ENCODE measurements at places on chromosomes 7 and 10.

- no peak for DNase-seq
Observed at GRCh38 chr7:57646901-57647246, 196.9 kb downstream of the ZNF716 start.

- DNase-seq: no peak
Observed at GRCh38 chr7:141515941-141516340, 35.3 kb upstream of the AGK start.

DNA sequence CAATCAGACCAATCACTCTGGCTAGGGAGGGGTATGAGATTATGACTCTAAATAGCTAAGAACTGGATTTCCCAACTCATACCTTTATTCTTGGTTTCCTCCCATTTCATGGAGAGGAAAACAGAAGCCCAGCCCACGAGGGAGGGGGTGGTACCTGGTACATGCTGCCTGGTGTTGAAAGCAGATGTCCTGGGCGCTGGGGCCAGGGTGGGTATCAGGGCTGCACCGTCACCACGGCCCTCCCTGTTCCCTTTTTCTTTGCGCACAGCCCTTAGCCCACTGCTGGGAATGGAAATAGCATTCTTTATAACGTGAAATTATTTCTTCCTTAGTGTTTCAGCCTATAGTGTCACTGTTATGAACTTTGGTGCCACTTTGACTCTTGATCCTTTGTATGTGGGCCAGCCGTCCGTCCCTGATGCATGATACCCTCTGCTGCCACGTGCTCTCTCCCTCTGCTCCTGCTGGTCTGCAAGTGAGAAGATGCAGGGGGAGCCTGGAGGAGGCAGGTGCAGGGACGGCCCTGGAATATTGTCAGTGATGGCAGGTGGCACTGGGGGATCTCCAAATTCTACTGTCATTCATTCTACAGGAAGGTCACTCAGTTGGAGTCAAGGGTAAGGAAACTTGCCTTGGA lies 158.5 kb downstream of the CDH23 start:
- no peak for DNase-seq

- DNase-seq: no peak
Observed at GRCh38 chr10:62069452-62070178, 168.1 kb downstream of the ARID5B start.

DNA sequence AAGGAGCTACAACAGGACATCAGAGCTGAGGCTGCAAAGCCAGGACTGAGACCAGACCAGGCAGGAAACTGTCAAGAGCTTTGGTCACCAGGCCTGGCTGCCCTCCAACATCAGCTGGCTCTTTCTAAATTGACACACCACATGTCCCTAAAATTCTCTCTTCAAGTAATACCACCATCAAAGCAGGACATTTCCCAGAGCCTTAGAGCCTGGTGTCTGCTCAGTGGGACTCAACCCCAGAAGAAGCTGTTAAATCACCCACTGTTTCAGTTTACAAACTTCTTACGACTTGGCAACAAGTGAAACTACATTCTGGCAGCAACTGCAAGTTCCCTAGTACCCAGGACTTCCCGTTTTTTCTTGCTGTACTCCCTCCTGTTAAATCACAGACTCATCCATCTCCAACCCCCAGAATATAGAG lies 3.8 kb upstream of the IL6 start:
- no peak for DNase-seq

DNA sequence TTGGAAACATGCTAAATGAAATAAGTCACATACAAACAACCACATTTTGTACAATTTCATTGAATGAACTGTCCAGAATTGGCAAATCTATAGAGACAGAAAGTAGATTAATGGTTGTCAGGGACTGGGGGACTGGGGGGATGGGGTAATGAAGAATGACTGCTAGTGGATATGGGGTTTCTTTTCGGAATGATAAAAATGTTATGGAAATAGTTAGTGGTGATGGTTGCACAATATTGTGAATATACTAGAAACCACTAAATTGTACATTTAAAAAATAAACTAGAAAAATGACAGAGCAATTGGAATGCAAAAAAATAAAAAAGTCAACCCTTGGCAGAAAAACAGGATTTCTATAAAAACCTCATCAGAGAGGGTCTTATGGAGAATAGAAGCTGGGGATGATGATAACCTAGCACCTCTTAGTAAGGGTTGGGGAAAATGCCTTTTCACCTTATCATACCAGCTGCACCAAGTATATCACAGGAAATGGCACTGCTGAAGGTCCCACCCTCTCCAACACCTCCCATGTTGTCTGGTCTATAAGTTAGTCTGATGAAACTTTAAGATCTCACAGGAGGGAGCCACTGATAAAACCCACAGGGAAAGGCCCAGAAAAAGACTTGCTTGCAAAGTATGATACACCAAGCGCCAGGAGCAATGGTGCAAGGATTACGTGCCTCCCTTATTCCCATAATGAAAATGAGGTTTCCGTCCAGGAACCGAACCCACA lies 23.1 kb upstream of the JAZF1 start:
- no peak for DNase-seq

DNA sequence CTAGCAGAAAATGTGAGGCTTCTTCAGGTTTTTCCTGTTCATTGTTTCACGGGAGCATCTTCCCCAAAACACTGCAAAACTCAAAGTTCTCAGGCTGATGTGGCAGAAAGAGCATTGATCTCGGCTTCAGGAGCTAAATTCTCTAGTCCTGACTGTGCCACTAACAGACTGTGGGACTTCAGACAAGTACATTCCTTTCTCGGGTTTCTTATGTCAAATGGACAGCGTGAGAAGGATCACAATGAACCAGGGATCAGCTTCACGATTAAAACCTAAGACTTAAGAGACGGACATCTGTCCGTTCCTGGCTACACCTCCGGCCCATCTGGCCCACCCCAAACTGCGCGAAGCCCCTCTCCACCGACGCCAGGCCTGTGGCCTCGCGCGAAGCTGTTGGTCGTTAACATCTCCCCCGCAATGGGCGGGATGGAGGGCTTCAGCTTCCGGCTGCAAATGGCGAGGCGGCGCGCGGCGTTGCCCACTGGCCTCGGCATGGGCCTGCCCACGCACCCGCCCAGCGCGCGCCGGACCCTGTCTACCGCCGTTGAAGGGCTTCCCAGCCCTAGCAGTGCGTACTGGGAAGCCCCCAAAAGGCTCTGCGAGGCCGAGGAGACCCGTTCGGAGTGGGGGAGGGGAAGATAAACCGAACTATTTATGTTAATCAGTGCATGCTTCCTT lies 549 bp upstream of the DDX50 start:
- peak; percentile 35 for DNase-seq

DNA sequence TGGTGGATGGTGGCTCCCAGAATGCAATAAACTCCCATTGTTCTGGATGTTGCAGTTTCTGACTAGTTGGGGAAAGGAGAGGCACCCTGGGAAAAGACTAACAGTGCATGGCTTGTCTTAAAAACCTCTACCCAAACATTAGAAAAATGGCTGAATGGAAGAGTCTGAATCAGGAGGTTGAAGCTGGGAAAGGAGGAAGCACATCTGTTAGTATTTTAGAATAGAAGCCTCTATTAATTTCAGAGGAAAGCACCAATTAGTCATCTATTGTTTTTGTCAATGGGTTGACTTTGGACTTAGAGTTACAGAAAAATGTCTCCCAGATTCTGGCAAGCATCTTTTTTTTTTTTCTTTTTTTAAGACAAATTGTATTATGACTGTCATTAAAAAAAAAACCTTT lies 56.1 kb upstream of the ELMO1 start:
- DNase-seq: no peak

All from cerebellar nuclear complex (tissue), 1 donor.